ENCODE measurements at places on chromosomes 6 and 20.

- no peak for DNase-seq
Observed at GRCh38 chr6:111677249-111677990, 71.7 kb upstream of the TRAF3IP2 start.

DNA sequence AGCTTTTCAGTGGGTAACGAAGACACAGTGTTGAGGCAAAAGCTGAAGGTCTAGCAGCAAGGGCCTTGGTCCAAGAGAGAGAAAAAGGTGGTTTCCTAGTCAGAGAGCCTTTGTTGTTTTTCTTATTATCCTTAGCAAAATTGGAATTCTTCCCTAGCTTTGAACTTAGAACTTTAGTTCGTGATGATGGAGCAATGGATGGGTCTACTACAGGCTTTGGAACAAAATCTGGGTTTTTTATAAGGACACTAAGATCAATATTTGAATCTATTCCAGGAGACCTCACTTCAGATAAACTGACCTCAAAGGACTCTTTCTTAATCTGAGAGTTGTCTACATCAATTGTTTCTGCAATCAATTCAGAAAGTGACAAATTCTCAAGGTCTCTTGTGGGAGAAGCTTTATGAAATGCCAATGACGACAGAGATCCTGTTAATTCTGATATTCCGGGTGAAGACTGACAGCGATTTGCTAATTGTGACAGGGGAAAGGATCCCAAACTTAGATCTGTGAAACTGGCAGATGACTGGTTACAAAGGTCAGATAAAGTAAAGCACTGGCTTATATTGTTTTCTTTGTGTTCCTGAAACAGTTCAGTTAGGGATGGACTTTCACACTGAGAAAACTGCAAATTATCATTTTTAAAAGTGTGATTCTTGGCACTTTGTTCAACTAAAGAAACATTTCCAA is 17.7 kb downstream of the HBS1L start:
- DNase-seq, result no peak

DNA sequence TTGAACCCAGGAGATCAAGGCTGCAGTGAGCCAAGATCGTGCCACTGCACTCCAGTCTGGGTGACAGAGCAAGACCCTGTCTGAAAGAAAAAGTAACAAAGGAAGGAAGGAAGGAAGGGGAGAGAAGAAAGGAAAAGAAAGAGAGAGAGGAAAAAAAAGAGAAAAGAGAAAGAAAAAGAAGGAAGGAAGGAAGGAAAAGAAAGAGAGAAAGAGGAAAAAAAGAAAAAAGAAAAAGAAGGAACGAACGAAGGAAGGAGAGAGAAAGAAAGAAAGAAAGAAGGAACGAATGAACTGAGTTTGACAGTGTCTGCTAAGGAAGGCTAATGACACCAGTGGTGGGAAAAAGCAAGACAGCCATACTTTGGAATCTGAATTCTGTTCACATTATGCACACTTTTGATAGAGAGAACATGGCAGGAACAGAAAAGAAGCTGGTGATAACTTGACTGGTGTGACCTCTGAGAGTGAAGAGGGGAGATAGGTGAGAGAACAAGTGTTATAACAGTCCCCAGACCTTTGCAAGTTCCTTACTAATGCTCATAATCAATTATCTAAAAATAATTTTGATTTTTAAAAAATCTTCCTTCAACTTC is 93.3 kb upstream of the MYLIP start:
- DNase-seq, result no peak

DNA sequence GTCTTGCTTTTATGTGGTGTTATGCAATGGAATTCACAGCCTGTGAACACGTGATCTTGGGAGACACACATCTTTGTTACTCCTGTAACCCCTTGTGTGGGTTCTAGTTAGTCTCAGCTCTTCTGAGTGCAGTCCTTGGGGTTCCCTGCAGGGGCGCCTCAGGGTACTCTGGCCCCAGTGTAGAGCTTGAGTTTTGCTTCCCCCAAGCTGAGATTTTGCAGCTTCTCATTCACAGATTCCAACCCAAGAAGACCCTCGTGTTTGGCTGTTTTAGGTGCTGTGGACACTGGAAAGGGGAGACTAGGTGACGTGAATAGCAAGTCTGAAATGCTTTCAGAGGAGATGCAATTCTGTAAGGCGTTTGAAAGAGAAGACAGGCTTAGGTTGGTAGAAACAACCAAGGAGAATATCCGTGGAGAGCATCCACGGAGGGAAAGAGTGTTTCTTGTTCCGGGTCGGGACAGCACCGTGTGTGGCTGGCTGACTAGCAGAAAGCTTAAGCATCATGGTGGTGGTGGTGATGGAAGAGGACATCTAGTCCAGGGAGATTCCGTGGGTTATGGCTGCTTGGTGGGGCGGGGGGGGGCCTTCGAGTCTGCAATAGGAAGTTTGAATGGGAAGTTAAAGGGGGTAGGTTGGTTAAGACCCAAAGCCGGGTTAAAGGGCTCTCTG is 30.1 kb downstream of the DUSP22 start:
- DNase-seq, result no peak

DNA sequence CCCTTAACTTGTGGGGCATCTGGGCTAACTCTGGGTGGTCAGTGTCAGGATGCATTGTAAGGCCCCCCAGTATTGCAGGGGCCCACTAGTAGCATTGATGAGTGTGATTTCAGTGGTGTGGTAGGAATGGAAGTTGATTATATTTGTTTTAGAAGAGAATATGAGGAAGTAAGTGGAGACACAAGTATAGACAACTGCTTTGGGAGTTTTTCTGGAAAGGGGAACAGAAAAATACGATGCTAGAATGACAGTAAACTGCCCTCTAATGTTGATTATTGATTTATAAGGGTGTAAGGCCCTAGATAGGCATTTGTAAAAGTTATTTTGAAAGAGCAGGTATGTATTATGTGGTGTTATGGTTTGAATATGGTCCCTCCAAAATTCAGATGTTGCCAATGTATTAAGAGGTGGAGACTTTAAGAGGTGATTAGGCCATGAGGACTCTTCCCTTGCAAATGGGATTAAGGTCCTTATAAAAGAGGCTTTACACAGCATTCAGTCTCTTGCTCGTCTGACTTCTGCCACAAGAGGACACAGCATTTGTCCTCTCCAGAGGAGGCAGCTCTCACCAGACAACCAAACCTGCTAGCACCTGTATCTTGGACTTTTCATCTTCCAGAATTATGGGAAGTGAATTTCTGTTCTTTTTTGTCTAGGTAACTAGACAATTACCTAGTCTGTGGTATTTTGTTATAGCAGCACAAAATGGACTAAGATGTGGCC is 135.9 kb upstream of the DTNBP1 start:
- no peak for DNase-seq

DNA sequence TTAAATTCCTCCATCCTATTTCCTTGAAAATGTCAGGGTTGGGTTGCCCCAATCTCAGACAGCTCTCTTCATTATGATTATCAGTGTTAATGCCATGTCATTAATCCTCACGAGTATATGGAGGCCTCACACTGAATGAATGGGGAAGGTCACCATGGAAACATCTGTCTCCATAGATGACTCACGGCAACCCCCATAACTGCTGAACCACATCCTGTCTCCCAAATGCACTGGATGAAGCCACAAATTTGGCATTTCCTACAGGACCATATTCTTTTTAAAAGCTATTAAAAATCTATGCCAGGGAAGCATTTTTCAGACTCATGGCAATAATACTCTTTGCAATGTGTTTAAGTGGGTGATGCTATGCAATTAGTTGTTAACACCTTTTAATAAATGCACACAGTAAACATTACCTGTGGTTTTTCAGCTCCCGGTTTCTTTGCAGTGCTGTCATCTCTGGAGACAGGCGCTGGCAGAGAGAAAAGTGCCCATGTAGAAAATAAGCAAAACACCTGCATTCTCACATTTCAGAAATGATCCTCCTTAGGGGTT is 80.1 kb upstream of the PTPRK start:
- no peak for DNase-seq

DNA sequence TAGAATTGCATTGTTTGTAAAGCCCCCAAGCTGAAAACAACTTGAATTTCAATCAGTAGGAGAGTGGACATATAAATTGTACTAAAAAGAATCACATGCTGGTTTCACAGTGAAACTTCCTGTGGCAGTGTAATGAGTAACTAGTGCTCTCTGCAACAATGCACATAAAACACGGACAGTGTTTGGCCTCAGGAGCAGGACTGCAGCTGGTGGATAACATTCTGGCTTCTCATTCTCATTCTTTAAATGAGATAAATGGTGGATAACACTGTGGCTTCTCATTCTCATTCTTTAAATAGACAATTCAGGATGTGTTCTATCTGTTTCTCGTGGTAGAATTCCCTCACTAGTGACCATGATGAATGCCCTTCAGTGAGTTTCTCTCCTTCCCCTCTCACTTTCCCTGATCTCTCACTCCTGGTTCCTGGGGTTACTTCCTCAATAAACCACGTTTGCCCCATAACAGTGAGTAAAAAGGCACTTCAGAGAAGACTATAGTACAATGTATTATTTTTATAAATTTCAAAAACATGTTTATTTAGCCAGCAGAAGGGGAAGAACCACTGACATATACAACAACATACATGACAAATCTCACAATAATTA is 59.9 kb downstream of the SLC22A2 start:
- no peak for DNase-seq

DNA sequence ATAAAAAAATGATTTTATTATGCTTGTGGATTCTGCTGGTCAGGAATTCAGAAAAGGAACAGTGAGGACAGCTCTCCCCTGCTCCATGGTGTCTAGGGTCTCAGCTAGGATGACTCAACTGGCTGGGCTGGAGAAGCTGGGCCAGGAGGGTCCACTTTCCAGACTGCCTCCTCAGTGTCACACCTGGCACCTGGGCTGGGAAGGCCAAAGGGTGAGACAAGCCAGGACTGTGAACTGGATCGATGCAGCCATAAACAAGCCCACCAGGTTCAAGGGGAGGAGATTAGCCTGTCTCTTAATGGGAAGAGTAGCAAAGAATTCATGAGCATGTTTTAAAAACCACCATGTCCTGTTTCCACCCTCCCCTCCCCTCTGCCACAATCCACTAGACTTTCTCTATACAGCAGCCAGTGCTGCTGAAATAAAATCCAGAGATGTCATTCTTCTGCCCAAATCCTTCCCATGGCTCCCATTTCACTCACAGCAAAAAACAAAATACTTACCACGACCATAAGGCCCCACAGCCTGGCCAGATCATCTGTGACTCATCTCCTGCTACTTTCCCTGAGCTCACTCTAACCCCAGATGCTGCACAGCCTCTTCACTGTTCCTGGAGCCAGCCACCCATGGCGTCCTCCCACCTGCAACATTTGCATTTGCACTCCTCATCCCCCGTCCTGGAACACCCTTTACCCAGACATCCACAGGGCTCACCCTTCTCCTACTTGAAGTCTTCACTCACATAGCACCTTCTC is 13.8 kb downstream of the SPTLC3 start:
- no peak for DNase-seq

GRCh38 chr20:34315236-34315635 is 12.1 kb upstream of the AHCY start:
- DNase-seq, result no peak

DNA sequence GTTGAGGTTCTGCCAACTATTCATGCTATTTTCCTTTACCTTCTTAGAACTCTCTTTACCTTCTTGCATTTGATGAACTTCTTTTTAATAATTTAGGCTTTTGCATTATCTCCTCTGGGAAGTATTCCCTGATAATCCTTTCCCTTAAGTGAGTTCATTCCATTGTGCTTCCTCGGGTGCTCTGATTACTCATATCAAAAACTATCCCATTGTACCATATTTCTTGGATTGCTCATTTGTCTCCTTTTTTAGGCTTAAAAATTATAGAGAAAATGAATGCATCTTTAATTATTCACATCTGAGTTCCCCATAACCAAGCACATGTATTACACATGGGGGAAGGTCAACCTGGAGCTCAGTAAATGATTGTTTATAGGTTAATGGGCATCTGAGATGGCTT is 2.5 kb downstream of the CALHM4 start:
- DNase-seq, result no peak

DNA sequence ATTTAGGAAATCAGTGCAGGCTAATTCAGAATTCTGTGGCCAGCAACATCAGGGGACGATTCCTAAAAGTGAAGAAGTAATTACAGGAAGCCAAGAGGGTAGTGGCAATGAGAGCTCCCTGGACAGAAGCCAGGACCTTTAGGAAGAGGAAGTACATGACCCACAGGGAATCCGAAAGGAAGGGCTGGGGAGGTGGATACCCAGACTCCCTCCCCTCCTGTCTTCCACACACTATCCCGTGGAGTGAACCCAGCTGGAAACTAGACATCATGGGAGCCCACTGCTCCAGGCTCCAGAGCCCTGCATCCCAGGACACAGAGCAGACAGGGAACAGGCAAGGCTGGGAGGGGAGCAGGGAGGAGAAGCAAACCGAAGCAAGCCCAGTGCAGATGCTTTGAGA is 83.0 kb downstream of the SNX5 start:
- no peak for DNase-seq

GRCh38 chr6:132234356-132234755 is 166.9 kb downstream of the MOXD1 start:
- DNase-seq, result no peak

DNA sequence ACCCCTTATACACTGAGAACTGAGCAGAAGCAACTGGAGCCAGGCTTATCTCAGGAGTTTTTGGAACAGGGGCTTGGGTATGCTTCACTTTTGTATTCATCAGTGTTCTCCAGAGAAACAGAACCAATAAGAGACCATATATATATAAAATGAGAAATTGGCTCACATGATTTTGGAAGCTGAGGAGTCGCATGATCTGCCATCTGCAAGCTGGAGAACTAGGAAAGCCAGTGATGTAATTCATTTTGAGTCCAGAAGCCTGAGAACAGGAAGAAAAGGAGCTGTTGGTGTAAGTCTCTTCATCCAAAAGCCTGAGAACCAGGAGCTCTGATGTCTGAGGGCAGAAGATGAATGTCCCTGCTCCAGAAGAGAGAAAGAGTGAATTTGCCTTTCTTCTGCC is 272.0 kb downstream of the SLC35F1 start:
- no peak for DNase-seq

DNA sequence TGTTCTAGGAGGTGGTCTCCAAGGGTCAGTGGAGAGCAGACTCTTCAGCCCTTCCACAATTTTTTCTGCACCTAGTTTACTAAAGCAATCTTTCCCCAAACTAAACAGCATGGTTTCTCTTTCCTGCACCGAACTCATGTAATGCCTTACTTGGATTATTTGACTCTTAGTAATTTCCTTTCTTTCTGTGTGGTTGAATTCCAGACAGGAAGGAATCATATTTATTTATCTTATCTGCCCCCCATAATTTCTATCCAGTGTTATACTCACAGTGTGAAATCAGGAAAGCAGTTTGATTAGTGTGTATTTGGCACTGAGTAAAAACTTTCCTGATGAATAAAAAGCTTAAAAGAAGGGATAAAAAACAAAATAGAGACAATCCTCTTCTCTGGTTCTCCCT is 140.3 kb upstream of the STMND1 start:
- no peak for DNase-seq

GRCh38 chr20:38715646-38716045 is 8.6 kb upstream of the SLC32A1 start:
- DNase-seq, result no peak

GRCh38 chr6:32088487-32089049 is 20.6 kb downstream of the TNXB start:
- DNase-seq, result no peak

- DNase-seq, result no peak
Observed at GRCh38 chr6:136757150-136757549, 35.1 kb downstream of the MAP3K5 start.
